ENCODE measurements at places on chromosomes 16 and 17.

GRCh38 chr17:57366177-57366557 lies 109.8 kb downstream of the MSI2 start:
- no peak for DNase-seq

GRCh38 chr16:81477697-81478693 lies 33.4 kb downstream of the CMIP start:
- DNase-seq: no peak

DNA sequence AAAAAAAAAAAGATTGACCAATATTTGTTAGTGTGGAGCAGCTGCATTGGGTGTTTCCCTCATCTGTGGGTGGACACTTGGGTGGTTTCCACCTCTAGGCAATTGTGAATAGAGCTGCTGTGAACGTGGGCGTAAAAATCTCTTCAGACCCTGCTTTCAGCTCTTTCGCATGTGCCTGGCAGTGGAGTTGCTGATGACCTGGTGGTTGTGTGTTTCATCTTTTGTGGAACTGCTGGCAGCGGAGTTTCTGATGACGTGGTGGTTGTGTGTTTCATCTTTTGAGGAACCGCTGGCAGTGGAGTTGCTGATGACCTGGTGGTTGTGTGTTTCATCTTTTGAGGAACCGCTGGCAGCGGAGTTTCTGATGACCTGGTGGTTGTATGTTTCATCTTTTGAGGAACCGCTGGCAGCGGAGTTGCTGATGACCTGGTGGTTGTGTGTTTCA lies 21.4 kb downstream of the ZC3H18 start:
- no peak for DNase-seq

GRCh38 chr16:83059237-83059636 lies 432.5 kb downstream of the CDH13 start:
- no peak for DNase-seq

DNA sequence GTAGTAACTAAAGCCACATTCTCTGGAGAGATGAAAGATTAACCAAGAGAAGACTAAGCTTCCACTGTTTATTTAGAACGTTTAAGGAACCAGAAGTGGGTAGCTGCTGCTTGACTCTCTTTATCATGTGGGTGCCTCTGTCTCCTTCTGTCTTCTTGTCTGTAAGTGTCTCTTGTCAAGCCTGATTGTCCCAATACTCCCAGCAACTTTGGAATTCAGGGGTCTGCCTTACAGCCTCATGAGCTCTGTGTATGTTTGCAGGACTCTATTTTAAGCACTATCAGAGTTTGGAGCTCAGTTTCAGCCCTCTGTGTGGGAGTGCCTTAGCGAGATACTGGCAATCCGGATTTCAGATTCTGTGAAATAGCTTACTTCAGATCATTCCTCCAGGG lies 29.3 kb upstream of the SPACA3 start:
- DNase-seq: no peak

- DNase-seq: no peak
Measured at GRCh38 chr16:22673421-22673831, 140.5 kb upstream of the HS3ST2 start.

DNA sequence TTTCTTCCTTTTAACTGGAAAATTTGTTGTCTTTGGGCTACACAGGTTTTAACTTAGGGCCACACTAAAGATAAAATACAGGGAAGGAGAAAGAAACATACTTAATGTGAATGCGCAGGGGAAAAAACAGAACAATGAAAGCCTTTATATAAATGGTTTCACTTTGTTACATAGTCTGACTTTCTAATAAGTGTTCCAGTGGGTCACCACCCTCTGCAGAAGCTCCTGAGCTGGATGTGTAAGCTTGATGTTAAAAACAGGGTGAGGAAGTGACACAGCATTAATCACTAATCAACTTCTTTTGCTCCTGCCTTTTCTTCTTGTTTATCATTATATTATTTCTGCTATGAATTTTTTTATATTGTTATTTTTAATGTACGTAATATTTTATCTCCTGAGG lies 445.6 kb upstream of the CA10 start:
- no peak for DNase-seq

- no peak for DNase-seq
Measured at GRCh38 chr17:12463102-12463501, 202.6 kb upstream of the MYOCD start.

GRCh38 chr16:84652566-84652965 lies 4.3 kb downstream of the KLHL36 start:
- no peak for DNase-seq

DNA sequence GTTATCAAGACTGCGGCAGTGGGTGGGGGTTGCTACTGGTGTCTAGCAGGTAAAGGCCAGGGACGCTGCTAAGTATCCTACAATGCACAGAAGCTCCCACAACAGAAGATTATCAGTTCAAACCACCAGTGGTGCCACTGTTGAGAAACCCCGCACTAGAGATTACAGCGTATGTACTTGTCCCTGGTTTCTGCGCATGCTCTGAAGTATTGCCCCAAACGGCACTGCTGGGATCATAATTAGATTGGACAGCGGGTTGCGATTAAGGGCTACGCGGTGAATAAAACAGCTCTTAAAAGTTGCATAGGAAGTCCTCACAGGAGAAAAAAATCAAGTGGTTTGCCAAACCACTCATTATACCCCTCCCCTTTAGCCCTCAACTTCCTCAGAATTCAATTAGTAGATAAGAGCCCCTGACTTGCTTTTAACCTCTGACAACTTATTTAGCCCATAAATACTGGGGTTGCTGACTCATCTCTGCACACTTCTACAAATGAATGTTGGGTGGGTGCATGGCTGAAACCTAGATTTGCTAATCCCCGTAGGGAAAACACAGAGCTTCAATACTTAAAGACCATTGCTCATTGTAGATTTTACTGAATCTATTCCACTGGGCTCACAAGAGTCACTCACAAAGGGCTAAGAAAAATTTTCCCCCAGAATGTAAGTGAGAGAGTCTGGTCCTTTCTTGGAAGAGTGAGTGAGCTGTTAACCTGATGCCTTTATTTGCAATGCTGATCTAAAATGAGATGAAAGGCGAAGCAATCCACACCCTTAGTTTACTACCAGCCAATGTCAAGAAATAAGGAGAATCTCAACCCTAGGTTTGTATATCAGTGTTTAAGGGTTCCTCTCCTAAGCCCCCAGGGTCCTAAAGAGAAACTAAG lies 91.8 kb downstream of the RGS9 start:
- no peak for DNase-seq

- no peak for DNase-seq
Measured at GRCh38 chr17:67258821-67259468, 13.9 kb upstream of the HELZ start.

DNA sequence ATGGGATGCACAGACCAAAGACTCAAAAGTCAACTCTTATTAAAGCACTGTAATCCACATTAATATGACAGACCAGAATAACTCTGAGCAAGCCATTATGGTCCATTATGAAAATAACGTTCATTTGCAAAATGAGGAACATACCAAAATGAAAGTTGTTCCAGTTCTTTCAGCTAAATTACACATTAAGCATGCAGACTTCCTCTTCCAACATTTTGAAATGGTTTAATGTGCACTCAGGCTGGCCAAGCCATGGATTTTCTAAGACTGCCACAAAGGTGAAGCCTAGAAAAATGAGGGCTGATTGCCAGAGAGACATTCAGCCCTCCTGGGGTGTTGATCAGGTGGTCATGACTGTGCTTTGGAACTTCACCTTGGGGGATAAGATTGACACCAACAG lies 56.7 kb upstream of the NOG start:
- DNase-seq: no peak

- DNase-seq: no peak
Measured at GRCh38 chr17:12512694-12513355, 152.9 kb upstream of the MYOCD start.

GRCh38 chr17:73030995-73031394 lies 61.5 kb downstream of the SLC39A11 start:
- DNase-seq: no peak

GRCh38 chr17:32840241-32840640 lies 36.7 kb downstream of the MYO1D start:
- DNase-seq: no peak

DNA sequence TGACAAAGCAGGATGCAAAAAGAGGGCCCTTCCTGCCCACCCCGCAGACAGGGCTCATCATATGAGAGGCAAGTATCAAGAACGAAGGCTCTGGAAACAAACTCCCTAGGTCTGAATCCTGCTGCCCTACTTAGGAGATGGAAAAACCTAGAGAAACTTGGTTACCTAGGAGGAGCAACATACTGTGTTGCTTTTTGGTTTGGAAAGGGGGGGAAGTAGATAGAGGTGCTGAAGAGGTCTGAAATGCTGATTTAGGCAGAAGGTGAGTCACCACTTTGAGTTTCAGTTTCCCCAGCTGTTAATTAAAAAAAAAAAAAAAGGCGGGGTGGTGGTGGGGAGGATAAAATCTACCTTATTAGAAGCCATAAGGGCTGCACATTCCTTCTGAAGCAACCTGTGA lies 1.5 kb downstream of the N4BP1 start:
- no peak for DNase-seq

GRCh38 chr17:55285340-55286301 lies 20.9 kb downstream of the HLF start:
- no peak for DNase-seq

GRCh38 chr17:81002409-81003361 lies 11.0 kb downstream of the CHMP6 start:
- DNase-seq: no peak

- DNase-seq: no peak
Measured at GRCh38 chr17:54426296-54426886, 474.3 kb upstream of the TOM1L1 start.

GRCh38 chr17:14089179-14089578 lies 19.9 kb downstream of the COX10 start:
- DNase-seq: no peak

GRCh38 chr17:27460196-27460725 lies 4.0 kb downstream of the KSR1 start:
- DNase-seq: no peak

DNA sequence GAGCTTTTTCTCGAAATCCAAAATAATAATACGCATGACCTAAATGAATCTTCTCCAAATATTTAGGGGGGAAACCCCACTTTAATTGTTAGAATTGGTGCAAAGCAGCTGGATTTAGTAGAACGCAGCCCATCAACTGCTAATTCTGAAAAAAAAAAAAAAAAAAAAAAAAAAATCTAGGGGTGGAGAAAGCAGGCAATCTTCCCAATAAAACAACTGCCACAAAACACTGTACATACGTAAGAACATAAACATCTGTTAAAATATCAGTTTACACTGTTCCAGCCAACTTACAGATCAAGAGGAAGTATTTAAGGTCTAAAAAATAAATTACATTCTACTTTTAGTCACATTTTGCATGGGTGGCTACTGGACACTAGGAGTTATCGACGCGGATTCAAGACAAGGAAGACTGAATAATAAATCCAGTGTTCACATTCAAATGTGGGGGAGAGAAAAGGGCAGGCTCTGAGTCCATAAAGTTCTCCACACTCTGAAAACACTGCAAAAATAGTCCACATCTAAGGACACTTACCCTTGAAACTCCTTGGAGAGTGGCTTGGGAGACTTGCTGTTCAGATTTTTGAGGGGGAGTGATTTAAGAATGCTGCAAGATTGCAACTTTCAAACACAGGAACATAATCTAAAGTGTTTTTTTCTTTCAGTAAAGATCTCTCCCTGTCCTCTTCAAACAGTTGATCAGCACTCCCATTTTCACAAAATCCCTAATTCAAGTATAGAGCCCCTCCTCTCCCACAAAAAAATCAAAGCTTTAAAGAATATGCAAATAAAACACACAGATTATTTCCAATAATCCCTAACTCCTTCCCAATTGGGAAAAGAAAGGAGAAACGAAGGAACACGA lies 1.3 kb downstream of the APPBP2 start:
- DNase-seq: no peak

DNA sequence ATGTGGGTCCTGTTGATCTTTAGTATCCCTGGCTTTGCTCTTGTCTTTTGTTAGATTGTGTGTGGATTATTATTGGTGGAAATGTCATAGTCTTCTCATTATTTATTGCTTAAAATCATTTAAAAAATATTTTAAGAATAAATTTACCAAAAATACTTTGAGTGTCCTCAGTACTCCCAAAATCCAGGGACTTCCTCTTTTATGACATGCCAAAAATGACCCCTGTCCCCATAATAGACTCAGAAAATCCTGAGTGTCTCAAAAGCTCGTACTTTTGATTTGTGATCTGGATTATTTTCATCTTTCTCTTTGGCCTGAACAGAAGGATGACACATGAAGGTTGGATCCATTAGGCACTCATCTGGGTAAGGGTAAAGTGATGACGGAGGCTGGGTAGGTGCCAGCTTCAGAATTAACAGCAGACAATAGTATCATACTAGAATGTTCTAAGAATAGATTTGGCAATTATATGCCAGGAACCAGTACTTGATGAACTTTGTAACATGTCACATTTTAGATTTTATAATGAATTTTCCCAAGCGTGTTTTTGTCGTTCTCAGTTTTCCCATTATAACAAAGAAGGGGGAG lies 602.2 kb upstream of the CDH8 start:
- DNase-seq: no peak

GRCh38 chr16:80107900-80108299 lies 432.9 kb upstream of the DYNLRB2 start:
- DNase-seq: no peak

DNA sequence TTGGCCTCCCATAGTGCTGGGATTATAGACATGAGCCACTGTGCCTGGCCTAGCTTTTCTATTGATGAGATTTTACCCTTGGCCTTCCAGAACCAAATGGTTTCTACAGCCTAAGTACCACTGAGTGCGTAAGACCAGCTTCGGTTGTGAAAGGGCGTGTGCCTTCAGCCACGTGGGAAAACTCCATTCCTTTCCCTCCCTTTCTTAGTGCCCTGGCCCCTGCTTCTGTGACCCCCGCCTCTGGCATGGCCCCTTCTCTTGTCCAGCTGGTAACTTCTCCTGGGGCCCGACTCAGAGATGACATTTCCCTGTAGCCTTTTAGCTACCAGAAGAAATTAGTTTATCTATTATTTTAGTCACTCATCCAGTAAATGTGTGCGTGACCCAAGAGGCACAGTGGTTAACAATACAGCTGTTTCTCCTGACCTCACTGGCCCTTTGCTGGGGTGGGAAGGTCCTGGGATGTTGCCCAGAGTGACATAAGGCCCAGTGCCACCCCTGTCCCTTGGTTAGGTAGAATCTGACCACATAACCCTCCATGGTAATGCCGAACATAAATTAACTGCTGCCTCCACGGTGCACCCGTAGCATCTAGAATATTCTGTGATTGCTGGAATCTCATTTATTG lies 97.3 kb downstream of the PLCG2 start:
- DNase-seq: no peak

DNA sequence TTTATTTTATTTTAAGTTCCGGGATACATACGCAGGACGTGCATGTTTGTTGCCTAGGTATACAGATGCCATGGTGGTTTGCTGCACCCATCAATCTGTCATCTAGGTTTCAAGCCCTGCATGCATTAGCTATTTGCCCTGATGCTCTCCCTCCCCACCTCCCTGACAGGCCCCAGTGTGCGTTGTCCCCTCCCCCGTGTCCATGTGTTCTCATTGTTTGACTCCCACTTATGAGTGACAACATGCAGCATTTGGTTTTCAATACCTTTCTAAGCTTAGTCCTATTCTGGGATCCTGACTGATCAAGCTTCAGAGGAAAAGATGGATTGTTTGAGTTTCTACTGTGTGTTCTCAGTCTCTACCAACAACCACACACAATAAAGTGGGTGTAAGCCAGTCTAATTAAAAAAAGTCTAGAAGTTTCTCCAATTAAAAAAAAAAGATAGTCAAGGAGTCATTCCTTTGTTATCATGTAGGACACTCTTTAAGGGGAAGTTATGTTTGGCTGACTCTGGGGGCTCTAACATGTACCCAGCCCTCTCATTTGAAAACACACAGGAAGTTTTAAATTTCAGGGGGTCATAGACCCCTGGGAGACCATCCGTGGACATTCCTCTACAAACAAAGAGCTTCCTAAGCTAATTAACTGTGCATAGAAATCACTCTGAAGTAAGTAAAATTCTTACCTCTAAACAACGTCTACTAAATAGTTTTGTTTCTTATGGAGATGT lies 66.3 kb upstream of the ADAMTS18 start:
- DNase-seq: no peak
